Liver (tissue), 10 donors: ENCODE measurements at places on chromosomes 13 and 19.

GRCh38 chr13:24153979-24154701, 6.4 kb upstream of the SPATA13 start:
- no peak for DNase-seq

- DNase-seq: no peak
Measured at GRCh38 chr19:31175564-31176348, 173.5 kb downstream of the TSHZ3 start.

- DNase-seq: no peak
Measured at GRCh38 chr19:29785955-29786589, 25.7 kb upstream of the CCNE1 start.

- DNase-seq: no peak
Measured at GRCh38 chr19:51246164-51246552, 4.7 kb upstream of the SIGLECL1 start.

DNA sequence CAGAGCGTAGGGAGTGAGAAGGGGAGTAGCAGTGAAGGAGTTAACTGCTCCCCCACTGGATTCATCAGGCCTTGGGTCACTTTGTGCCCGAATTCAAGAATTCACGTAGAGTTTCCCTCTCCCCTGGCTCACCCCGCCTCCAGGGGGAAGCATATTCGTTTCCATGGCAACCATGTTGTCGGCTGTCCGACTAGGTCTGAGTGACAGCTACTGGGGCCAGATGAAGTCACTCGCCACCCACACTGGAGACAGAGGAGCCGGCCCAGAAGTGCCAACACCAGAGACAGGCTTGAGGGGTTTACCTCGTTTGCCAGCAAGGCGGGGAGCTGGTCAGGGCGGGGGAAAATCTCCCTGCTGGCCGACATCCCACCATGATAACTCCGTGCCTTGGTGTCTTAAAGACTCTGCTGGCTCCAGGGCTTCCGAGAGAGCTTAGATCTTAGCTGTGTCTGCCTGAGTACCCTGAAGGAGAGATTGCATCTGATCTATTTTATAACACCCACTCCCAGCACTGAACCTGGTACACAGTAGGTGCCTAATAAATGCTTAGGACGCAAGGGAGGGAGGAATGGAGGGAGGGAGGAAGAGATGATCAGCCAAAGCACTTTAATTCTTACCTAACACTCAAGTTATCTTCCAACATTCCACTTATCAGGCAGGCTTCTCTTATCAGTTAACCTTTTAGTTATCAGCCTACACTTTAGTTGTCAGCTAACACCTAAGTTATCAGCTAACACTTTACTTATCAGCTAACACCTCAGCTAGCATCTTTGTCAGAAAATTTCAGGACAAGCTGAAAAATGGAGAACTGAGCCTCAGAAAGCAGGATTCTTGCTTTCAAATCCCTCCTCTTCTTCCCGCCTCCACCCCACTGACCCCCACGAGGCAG, 57.2 kb upstream of the ZNRF4 start:
- no peak for DNase-seq

GRCh38 chr13:110341445-110342244, 34.6 kb downstream of the COL4A2 start:
- no peak for DNase-seq

DNA sequence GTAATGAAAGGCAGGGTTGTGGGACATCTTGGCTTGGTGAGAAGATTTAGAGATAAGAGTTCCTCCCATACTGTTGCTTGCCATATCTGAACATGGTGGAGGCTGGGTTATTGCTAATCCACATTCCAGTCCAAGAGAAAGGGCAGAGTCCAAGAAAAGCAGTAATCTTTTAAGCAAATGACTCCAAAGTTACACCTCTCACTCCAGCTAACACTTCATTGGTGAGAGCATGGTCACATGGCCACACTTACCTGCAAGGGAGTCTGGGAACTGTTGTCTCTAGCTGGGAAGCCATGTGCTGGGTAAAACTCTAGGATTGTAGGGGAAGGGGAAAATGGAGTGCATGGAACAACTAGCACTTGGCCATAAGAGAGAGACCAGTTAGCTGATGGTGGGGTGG, 5.6 kb downstream of the C19orf81 start:
- DNase-seq: no peak

DNA sequence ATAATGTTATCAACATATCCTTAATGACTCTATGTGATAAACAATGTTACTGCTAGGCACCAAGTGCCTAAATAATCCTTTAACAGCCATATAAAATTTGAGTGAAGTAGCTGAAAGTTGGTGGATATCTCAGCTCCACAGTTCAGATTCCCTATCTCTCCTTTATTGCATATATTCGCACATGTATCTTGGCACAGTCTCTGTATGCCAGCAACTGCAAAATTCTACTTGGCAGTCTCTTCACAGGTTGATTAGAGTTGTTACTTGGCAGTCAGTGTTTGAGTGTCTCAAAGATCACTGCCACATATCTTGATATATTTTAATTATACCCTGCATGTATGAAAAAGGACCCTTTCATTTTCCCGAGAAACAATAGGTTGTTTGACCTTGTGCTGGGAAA, 879.3 kb downstream of the OLFM4 start:
- DNase-seq: no peak
